Activated naive CD4-positive, alpha-beta T cell treated with anti-CD3 and anti-CD28 coated beads, Interleukin-2, amount 50 U/mL, for 72 hours (primary cell): ENCODE measurements at places on chromosomes 1 and 21.

DNA sequence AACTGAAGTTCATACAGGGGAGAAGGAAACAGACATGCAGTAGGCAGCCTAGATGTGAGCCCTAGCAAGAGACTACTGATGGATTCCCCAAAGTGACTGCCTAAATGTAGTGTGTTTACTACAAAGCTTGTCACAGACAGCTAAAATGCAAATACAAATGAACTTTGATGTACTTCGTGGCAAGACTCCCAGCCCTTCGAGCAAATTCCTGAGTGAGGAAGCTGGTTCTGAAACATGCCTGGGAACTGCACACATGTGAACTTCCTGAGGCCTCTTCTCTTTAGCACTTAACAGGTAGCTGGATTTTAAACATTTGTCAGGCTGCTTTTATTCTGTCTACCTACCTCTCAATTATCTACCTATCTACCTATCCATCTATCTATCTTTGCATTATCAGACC lies 6.7 kb upstream of the IRF2BP2 start:
- DNase-seq = no peak

DNA sequence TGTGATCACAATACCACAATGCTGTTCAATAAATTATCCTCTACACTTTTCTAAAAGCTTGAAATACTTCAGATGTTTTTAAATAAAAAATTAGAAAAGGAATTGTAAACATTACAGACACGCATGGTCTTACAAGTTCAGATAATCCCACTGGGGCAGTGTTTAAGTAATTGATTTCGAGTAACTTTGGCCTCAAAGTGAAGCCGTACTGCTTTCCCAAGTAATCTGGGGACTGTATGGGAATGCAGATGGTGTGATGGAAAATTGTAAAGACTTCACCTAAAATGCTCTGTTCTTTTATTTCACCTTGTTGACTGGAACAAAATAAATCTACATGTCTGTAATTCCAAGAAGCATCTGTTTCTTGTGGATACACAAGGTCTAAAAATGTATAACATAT lies 401.7 kb upstream of the LYPLAL1 start:
- DNase-seq = no peak

DNA sequence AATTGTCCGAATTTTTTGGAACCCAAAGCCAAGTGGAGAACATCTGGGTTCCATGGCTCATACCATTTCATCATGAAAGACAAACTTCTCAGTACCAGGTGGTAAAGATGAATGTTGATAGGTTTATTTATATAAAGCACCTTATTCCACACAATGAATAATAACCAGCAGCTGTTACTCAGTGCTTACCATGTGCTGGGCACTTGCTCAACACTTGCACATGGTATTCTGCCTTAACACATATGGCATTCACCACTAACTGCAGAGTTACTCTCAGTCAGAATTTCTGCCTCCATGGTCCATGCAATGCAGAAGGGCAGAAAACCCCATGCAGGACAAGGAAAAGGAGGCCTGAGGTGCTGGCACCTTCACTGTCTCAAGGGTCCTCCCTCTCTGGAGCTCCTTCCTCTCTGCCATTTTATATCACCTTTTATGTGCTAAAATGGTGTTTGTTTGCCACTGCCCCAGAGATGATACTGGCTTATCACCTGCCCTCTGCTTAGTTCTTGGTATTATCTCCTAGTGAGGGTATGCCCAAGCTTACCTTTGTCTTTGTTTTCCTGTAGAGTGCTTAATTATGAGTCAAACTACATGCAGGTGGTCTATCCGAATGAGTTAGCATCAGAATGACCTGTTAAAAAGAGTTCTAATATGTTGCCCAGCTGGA lies 76.7 kb upstream of the ZNF326 start:
- DNase-seq = no peak

- DNase-seq = no peak
Measured at GRCh38 chr1:221161571-221162041, 282.4 kb downstream of the HLX start.

GRCh38 chr1:11701551-11701961 lies 10.0 kb downstream of the DRAXIN start:
- DNase-seq = no peak

- no peak for DNase-seq
Measured at GRCh38 chr1:5950994-5951785, 41.0 kb downstream of the NPHP4 start.
